Amygdala (tissue), 56 donors: ENCODE measurements at places on chromosomes 7 and 10.
A peak's percentile ranks its signal among the peaks of the same experiment; 100 is the strongest.

DNA sequence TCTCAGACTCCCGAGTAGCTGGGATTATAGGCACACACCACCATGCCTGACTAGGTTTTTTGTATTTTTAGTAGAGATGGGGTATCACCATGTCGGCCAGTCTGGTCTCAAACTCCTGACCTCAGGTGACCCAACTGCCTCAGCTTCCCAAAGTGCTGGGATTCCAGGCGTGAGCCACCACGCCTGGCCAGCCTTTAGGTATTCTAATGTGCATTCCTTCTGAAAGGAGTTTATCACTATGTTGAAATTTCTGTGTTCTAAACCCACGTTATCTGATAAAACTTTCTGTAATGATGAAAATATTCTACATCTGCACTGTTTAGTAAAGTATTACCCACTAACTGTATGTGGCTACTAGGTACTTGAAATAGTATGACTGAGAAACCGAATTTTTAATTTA is 110.6 kb upstream of the IMMP2L start:
- no peak for DNase-seq

GRCh38 chr7:2116989-2117591 is 115.7 kb downstream of the MAD1L1 start:
- DNase-seq: peak; percentile 81

GRCh38 chr7:117807676-117808075 is 65.6 kb downstream of the CTTNBP2 start:
- no peak for DNase-seq

DNA sequence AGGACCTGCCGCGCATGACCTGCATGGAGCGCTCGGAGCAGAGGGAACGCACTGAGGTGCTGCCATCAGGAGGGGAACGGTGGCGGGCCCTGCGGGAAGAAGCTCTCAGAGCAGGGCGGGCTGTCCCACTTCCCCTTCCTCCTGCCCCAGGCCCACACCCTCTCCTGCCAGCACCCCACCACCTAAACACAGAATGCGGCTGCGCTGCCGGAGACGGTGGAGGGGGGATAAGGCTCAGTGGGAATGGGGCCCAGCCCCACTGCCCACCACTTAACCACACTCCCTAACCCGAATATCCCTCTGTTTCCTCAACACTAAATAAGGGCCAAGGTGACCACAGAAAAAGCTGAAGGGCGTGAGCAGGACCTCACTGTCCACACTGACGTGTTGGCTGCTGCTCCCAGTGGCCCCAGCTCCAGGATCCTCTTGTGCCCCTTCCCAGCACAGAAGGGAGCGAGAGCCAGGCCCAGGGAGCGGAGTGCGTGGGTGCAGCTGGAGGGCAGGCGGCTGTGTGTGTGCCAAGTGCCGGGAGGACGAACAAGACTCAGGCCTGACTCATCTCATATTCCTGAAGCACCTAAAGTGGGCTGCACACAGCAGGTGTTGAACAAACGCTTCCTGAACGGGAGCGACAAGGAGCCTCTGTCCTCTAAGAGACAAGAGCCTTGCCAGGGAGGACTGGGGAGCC is 116.8 kb downstream of the MAD1L1 start:
- DNase-seq: no peak

DNA sequence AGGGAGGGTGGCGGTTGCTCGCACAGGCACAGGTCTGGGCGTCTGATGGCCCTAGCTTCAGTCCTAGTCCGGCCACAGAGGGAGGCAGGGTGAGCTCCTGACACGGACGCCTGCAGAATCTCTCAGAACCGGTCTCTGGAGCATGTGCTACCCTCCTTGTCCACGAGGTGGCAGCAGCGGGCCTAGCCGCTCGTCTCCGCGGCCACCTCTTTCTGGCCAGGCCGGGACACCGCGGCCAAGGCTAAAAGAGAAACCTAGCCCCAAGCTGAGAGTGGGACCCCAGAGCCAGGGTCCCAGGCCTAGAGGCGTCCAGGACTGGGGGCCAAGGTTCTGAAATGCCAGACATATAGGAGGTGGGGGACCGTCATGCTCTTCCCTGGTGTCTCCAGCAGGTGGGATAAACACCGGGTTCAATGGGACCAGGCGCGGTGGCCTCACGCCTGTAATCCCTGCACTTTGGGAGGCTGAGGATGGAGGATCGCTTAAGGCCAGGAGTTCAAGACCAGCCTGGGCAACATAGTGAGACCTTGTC is 3.2 kb upstream of the LAT2 start:
- DNase-seq: peak; percentile 53

GRCh38 chr10:129419397-129419796 is 47.6 kb upstream of the MGMT start:
- DNase-seq: no peak

DNA sequence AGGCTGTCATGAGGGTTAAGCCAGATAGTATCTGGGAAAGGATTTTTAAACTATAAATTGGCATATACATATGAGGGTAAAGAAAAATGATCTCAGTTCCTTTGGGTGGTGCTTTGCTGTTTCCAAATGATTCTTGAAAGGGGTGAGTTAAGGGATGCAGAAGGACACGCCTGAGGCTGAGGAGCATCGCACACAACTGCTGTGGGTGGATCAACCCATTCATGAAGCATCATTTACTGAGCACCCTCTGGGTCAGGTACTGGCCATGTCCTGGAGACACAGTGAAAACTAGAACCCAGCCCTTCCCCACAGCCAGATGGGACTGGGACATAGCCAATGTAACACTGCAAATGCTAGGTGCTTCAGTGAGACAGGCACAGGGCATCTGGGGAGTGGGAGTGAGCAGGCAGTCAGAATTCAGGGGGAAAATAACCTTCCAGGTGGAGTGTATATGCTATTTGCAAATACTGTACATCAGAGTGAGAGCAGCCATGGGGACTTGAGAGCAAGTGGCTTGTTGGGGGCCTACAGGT is 112.1 kb downstream of the WDFY4 start:
- DNase-seq: no peak

DNA sequence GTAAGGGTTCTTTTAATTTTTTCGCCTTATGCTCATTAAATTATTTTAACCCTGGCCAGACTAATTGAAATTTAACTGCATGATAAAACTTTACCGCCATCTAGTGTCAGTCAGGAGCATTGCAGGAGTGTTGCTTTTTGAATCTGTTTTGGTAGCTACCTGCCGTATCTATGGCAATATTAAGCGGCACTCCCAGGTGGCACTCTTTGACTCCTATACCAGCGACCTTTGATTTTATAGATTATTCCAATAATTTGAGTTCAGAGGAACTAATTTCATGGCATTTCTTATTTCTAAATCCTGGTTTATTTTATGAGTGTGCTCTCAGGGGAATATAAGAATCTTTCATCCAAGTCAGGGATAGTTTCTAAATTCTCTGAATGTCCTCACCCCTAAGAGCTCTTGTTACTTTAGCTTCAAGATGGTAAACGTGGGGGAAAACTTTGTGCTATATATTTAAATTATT is 198.9 kb downstream of the REEP3 start:
- no peak for DNase-seq

DNA sequence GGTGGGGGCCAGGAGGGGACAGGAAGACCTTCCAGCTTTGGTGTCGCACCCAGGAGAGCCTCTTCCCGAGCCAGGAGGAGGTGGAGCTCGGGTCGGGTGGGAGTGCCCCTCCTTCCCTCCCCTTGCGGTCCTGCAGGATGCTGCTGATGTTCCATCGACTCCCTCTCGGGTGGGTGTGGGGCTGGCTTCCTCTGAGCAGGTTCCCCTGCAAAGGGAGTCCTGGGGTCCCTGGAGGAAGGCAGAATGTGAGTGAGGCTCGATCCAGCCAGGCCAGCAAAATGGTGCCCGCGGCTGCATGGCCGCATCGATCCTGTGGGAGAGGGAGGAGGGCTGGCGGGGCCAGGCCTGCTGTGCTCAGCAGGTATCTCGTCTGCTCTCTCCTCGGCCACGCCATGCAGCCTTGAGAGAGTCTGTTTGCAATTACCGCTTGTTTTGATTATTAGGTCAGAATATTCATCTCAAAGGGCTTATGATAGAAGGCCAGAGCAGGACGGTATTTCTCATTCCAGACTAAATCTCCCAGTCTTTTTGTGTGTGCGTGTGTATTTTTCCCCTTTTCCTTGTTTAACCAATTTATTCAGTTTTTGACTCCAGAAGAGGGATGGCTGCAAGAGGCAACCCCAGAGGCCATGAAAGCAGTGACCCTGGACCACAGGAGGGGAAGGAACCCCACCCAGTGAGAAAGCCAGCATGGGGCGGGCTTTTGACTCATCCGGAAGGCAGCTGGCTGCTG is 137.3 kb upstream of the ZMIZ1 start:
- DNase-seq: no peak
